Stimulated activated CD4-positive, alpha-beta T cell treated with anti-CD3 and anti-CD28 coated beads, Interleukin-15, amount 100 ng/mL, for 1 hour (primary cell): ENCODE measurements at places on chromosomes 4 and X.

- DNase-seq = no peak
Measured at GRCh38 chr4:184387351-184387750, 87.0 kb downstream of the IRF2 start.

DNA sequence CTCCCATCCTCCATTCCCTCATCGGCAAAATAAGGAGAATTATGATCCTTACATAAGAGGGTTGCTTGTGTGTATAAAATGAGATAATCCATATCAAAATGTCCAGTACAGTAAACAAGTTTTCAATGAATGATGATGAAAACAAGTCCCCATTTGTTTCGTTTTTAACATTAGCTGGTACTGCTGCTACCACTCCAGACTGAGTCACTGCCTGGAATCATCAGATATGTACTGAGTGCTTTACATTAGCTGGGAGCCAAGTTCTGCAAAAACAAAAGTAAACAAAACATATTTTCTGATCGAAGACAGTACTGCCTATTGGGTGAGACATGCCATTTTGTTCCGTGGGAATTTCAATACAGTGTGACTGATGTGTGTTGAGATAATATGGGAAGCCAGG lies 123.2 kb upstream of the IGFBP7 start:
- no peak for DNase-seq

DNA sequence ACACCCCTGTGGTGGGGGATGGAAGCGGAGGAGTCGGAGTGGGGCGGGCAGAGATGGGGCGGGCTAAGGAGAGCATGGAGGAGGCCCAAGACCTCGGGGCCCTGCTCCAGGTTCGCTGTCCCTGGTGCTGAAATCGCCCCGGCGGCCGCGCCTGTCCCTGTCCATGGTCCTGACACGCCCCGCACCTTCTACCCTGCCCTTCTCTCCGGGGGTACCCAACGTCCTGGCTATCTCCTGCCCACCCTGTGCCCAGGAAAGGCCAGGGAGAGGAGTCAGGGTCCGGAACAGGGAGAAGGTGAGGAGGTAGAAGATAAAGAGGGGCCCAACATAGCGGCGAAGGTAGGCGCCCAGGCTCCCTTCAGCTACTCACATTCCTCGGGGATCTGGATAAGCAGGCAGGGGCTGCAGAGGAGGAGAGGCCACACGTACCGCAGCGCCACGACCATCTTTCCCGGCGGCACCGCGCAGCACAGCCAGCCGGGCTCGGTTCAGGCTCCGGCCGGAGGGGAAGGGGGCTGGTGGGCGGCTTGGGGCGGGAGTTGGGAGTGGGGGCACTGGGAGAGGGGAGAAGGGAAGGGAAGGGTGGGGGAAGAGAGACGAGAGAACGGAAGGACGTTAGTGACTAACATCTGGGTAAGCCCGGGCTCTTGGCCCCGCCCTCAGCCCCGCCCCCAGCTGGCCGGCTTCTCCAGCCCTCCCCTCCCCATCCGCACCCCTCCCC lies 10.4 kb downstream of the L1CAM start:
- DNase-seq = peak; percentile 56

DNA sequence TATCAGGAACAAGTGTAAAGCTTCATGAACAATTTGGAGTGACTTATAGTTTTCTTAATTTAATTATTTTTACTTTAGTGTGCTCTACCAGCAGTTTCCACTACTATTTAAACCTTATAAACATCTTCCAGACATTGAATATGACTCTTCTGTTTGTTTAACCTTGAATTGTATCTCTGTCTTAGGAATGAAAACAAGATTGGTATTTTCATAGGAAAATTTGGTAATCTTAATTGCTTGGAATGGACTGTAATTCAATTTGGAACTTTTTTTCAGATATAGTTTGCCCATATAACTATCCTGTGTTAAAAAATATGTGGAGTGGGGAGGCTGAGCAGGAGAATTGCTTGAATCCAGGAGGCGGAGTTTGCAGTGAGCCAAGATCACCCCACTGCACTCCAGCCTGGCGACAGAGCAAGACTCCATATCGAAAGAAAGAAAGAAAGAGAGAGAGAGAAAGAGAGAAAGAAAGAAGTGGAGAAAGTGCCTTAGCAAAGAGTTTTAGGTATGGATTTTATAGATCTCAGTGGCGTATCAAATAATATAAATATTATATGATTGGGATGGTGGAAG lies 242.4 kb downstream of the BMPR1B start:
- no peak for DNase-seq

DNA sequence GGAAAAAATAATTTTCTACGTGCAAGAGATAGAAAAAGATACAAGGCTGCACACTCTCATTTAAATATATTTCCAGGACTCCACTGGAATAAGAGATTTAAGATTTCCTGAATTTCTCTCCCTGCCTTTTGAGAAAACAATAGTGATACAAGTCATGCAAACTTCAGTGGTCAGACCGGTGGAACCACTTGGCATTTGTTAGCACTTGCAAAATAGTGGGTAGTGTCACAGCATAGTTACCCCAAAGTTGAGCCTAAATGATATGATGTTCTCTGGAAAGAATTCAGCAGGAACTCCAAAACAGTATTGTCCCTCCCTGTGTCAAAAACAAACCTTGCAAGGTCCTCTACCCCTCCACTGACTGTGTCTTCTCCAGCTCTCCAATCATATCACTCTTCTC lies 102.3 kb downstream of the ANKRD50 start:
- DNase-seq = no peak

DNA sequence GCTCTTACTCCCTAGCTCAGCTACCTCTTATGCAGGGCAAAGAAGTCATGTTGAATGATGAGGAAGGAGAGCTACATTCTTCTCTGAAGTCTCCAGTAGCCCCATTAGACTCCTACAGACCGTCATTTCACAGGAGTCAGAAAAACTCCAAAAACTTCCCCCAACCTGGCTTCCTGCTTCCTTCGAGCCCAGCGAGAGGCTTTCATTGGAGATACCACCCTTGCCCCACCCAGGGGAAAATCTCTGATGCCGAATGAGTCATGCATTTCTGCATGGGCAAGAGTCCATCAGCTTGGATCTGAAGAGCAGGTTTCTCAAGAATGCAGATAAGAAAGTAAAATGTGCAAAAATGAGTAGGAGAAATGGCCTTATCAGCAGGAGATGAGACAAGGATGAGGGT lies 53.0 kb downstream of the ARSF start:
- DNase-seq = no peak

- DNase-seq = no peak
Measured at GRCh38 chr4:31187979-31188378, 467.8 kb downstream of the PCDH7 start.

- DNase-seq = no peak
Measured at GRCh38 chr4:128271551-128271950, 16.1 kb downstream of the PGRMC2 start.

DNA sequence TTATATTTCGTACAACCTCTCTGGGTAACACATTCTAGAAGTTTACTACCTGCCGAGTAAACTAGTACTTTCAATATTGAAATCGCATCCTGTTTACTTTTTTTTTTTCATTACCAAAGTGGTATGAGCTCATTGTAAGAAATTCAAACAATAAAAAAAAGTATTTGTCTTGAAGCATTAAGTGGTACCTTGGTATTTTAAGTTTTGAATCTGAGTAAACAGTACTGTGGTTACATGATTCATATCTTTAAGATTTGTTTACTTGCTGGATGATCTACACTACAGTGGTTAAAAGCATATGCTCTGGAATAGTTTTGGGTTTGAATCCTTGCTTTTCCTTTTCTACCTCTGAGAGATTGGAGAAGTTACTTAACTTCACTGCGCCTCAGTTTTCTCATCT lies 3.8 kb upstream of the MMGT1 start:
- no peak for DNase-seq

DNA sequence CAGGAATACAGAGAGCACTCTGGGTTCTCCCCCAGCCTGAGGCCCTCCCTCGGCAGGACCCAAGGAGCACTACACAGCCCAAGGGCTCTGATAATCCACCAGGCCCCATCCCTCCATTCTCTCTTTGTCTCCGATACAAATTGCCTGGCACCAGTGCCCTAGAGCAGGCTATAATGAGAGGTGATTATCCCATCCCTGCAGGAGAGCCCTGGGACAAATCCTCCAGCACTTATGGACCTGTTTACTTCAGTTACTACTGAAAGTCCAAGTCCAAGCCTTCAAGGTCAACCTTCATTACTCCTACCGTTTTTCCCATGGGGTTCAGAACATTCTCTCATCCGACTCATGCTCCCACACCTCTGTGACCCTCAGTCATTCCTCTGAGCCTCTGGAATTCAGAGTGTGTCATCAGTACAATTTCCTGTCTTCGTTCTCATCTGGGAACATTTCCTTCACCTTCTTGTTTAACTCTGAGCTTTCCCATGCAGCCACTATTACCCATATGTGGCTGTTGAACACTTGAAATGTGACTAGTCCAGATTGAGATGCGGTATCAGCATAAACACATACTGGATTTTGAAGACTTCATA lies 299.0 kb downstream of the RAPGEF2 start:
- DNase-seq = no peak

- DNase-seq = no peak
Measured at GRCh38 chrX:130300010-130300282, 31.2 kb upstream of the ZNF280C start.

- DNase-seq = no peak
Measured at GRCh38 chr4:44725166-44725565, 1.2 kb downstream of the GNPDA2 start.

GRCh38 chrX:14598330-14598729 lies 69.0 kb downstream of the GLRA2 start:
- DNase-seq = no peak

DNA sequence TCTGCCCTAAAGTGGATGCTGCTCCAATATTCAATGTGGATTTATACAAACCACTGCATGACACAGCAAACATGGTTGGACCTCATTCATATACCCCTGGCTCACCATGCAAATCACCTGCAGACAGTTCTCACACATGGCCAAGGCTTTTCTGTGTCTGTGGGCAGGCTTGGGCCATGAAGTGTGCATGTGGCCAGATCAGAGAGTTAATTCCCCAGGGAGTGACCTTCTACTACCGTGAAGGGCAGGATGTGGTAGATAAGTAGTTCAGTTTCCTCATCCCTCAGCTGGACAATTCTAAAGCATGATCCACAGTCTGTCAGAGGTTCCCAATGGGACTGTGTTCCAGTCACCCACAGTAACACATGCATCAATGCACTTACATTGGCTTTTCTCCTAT lies 24.6 kb upstream of the BCLAF3 start:
- no peak for DNase-seq

- DNase-seq = no peak
Measured at GRCh38 chr4:88722276-88722780, 24.7 kb upstream of the NAP1L5 start.

DNA sequence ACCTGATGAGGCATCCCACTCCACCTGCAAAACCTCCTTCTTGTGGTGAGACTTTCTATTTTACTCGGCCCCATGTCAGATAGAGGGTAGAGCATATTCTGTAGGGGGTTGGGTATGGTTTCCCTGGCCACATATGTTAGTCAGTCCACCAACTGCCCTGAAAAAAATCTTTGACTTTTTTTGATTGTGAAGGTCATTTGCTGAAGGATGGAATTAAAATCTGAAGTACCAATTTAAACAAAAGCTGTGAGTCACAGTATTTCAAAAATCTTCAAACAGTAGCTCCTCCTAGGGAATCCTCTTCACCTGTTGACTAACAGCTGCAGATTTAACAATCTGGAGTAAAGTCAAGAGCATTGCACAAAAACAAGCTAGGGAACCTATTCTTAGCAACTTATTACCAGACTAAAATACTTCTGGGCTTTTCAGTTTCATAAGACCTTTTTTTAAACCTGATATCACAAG lies 8.0 kb upstream of the CCDC110 start:
- DNase-seq = no peak

DNA sequence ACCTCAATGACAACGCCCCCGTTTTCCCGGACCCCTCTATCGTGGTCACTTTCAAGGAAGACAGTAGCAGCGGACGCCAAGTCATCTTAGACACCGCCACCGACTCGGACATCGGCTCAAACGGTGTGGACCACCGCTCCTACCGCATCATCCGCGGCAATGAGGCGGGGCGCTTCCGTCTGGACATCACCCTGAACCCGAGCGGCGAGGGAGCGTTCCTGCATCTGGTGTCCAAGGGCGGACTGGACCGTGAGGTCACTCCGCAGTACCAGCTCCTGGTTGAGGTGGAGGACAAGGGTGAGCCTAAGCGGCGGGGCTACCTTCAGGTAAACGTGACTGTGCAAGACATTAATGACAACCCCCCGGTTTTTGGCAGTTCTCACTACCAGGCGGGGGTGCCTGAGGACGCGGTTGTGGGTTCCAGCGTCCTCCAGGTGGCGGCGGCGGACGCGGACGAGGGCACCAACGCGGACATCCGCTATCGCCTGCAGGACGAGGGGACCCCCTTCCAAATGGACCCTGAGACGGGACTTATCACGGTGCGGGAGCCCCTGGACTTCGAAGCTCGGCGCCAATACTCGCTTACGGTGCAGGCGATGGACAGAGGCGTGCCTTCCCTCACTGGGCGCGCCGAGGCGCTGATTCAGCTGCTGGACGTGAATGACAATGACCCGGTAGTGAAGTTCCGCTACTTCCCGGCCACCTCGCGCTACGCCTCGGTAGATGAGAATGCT lies 2.2 kb downstream of the FAT4 start:
- DNase-seq = no peak

- no peak for DNase-seq
Measured at GRCh38 chr4:11134705-11135104, 294.0 kb downstream of the HS3ST1 start.

- no peak for DNase-seq
Measured at GRCh38 chrX:149453030-149453429, 52.1 kb downstream of the IDS start.

DNA sequence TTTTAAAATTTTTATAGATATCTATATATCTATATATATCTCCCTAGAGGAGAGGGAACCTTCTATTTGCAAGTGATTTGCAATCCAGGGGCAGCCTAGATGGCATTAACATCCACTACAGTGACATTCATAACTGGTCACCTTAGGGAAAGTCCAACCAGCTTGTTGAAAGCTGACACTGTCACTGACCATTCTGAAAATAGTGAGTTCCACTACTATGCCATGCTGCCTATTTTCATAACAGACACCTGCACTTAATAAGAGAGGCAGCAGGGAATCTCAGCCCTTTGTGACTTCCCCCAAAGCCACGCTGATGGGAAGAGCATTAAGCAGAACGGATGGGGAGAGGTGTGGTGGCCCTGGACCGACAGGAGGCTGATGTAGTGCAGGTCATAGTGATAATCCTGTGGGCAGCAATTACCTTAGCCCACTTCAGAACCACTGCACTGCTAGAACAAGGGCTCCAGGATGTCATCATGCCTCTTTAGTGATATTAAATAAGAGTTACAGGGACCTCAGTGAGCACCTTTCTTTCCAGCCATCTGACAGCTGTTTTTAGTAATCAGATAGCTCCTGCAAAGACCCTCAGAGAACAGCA lies 51.3 kb downstream of the GPRIN3 start:
- no peak for DNase-seq

- peak; percentile 69 for DNase-seq
Measured at GRCh38 chrX:63754860-63755579, 30.0 kb downstream of the ARHGEF9 start.

GRCh38 chrX:15163131-15163530 lies 106.8 kb downstream of the ASB9 start:
- no peak for DNase-seq

- no peak for DNase-seq
Measured at GRCh38 chr4:67721770-67722597, 21.0 kb upstream of the UBA6 start.

- no peak for DNase-seq
Measured at GRCh38 chr4:20251031-20251795, 492 bp upstream of the SLIT2 start.

- no peak for DNase-seq
Measured at GRCh38 chr4:52376132-52376704, 282.9 kb downstream of the USP46 start.
